Activated CD4-positive, alpha-beta T cell treated with anti-CD3 and anti-CD28 coated beads for 36 hours (primary cell): ENCODE measurements at places on chromosomes 5 and 9.

GRCh38 chr5:174827558-174827957, 103.2 kb downstream of the MSX2 start:
- DNase-seq, result no peak
- peaks cover 16% of the 10 kb centered on the region for H3K27me3 ChIP-seq
- no peaks in the 10 kb centered on the region for H3K4me1 ChIP-seq
- H3K36me3 ChIP-seq, result no peaks in the 10 kb centered on the region
- H3K4me3 ChIP-seq, result no peak overlapping the region
- no peak overlapping the region for H3K27ac ChIP-seq

GRCh38 chr5:51494821-51495220, 111.6 kb downstream of the ISL1 start:
- no peaks in the 10 kb centered on the region for H3K27me3 ChIP-seq
- no peak overlapping the region for H3K27ac ChIP-seq
- H3K36me3 ChIP-seq, result no peaks in the 10 kb centered on the region
- H3K4me3 ChIP-seq, result no peak overlapping the region
- no peaks in the 10 kb centered on the region for H3K4me1 ChIP-seq

GRCh38 chr5:59412428-59412827, 481.1 kb downstream of the PDE4D start:
- H3K27me3 ChIP-seq, result peaks cover 7% of the 10 kb centered on the region
- H3K36me3 ChIP-seq, result peaks cover 1% of the 10 kb centered on the region
- DNase-seq, result no peak
- no peak overlapping the region for H3K4me3 ChIP-seq
- no peaks in the 10 kb centered on the region for H3K4me1 ChIP-seq

DNA sequence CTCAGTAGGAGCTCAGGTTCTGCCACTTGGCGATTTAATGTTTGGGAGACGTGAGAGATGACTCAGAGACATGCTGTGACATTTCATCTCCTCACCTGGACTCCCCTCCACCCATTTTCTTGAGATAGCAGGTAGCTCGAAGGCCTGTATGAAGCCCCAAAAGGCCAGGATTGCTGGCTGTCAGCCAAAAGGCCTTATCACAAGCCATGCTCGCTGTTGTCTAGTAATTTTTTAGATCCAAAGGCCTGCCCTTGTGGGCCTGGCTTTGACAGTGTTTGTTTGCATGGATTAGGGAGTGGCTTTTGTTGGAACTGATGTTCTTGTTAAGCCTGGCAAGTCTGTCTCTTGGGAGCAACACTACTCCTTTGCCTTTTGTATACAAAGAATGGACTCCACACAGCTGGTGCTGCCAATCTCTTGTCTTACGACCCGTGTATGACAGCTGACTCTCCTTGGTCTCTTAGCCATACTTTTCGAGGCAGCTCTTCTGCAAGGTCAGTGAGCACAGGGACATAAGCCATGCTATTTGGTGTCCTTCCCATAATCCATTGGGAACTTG, 22.7 kb downstream of the CAVIN4 start:
- DNase-seq, result no peak
- no peaks in the 10 kb centered on the region for H3K27me3 ChIP-seq
- H3K27ac ChIP-seq, result no peak overlapping the region

- H3K27me3 ChIP-seq, result no peaks in the 10 kb centered on the region
- H3K36me3 ChIP-seq, result no peaks in the 10 kb centered on the region
- no peak overlapping the region for H3K4me3 ChIP-seq
- no peak for DNase-seq
- peaks cover 29% of the 10 kb centered on the region for H3K4me1 ChIP-seq
These were observed 66.2 kb upstream of the SSBP2 start for GRCh38 chr5:81817086-81817485.
